H1 (cell line): ENCODE measurements at places on chromosomes 3 and 15. TPM values are rescaled to one million over a fixed set of nuclear protein-coding genes. Genes with fewer than 3 reads are reported as not detected.

DNA sequence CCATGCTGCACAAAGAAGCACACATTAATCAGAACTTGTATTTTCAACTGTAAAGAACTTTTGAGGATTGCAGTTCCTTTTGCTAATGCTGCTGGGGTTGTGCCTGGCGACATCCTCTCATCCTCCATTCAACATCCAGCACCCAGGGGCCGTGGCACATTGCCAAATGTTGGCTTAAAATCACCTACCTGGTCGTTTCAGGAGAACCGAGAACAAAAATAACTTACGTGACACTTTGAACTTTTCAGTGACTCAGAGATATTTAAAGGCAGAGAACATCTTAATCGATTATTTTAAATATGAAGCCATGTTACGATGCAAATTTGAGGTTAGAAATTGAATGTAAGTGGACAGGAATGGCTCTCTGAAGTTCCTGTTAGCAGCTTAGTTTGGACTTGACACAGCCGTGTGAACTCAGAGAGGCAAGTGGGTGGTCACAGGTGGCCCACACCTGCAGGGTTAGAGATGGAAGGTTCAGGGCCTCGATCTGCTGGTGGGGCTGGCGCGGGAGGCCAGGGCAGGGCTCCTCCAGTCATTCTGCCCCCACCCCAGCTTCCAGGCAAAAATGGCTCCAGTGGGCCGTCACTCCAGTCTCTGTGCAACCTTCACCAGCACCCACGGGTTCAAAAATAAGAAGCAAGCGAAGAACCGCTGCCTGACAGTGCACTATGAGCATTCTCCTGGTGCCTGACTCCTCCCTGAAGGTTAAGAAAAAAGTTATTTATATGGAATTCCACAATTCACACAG is 12.2 kb downstream of the LRRK1 start:
- DNase-seq, result no peak

GRCh38 chr15:42226648-42227047 is 18.5 kb upstream of the VPS39 start:
- no peak for DNase-seq

GRCh38 chr3:177236704-177237103 is 39.4 kb upstream of the TBL1XR1 start:
- no peak for DNase-seq

IL17RE gene
- total RNA-seq, result 4.4 and 4.9 TPM in 2 replicates

MASP1 gene
- 2.7 and 3.2 TPM in 2 replicates for total RNA-seq

PARP9 gene
- 3.4 and 3.7 TPM in 2 replicates for total RNA-seq

ATP13A3 gene
- total RNA-seq, result 84.2 and 92.2 TPM in 2 replicates
